Central memory CD8-positive, alpha-beta T cell (primary cell): ENCODE measurements at places on chromosomes 13 and 19.
A peak's percentile ranks its signal among the peaks of the same experiment; 100 is the strongest.

GRCh38 chr13:110714797-110715394 is 1.4 kb downstream of the ING1 start:
- no peak for DNase-seq
- peaks cover 18% of the 10 kb centered on the region for H3K4me1 ChIP-seq
- peak overlapping the region; percentile 95 for H3K4me3 ChIP-seq
- H3K36me3 ChIP-seq, result peaks cover 43% of the 10 kb centered on the region
- H3K27me3 ChIP-seq, result no peaks in the 10 kb centered on the region

DNA sequence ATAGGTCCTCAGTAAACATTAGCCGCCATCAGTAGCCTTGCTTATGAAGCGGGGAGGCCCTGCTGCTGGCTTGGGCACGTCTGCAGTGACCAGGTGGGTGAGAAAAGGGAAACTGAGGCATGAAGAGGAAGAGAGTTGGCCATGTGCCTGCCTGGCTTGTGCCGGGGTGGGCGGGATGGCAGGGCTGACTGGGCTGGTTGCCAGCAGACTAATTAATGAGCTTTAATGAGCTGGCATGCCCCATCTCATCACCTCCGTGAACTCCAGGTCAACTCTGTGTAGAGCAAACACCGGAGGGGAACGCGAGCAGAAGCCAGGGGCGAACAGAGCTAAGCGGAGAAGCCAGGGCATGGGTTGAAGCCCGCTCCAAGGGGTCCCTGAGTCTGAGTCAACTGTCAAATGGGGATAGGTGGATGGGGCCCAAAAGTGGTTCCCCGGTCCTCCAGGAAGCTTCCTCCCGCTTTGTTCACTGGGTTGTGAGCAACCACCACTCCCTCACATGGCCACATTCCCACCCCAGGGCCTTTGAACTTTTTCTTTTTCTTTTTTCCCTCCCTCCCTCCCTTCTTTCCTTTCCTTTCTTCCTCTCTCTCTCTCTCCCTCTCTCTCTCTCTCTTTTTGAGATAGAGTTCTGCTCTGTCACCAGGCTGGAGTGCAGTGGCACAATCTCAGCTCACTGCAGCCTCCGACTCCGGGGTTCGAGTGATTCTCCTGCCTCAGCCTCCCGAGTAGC is 8.7 kb downstream of the NR2F6 start:
- no peaks in the 10 kb centered on the region for H3K27me3 ChIP-seq
- no peak overlapping the region for H3K27ac ChIP-seq
- H3K36me3 ChIP-seq, result peaks cover 3% of the 10 kb centered on the region
- peak overlapping the region; percentile 47 for H3K4me3 ChIP-seq
- no peak for DNase-seq

DNA sequence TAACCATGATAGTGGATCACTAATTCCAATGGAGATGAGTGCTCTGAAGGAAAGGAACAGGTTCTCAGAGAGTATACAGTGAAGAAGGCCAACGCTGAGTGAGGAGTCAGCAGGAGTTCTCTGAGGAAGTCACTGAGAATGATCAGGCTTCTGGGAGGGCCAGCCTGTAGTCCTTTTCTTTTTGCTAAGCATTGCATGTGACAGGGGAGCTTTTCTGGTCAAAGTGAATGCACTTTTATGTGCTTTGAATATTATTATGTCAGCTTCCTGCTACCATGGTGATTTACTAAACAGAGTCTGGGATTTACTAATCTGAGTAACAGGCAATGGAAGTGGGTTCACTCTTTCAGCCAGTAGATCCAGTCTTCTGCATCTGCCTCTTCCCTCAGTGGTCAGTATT is 81.1 kb upstream of the SERP2 start:
- no peak overlapping the region for H3K27ac ChIP-seq
- no peak for DNase-seq
- no peaks in the 10 kb centered on the region for H3K36me3 ChIP-seq

- no peaks in the 10 kb centered on the region for H3K36me3 ChIP-seq
- H3K27me3 ChIP-seq, result no peaks in the 10 kb centered on the region
- DNase-seq, result no peak
These were observed 64.8 kb upstream of the F7 start for GRCh38 chr13:113040597-113041292.

- no peak overlapping the region for H3K27ac ChIP-seq
- no peaks in the 10 kb centered on the region for H3K36me3 ChIP-seq
- no peak for DNase-seq
- peaks cover 6% of the 10 kb centered on the region for H3K4me1 ChIP-seq
- H3K4me3 ChIP-seq, result no peak overlapping the region
These were observed 51.7 kb downstream of the KATNAL1 start for GRCh38 chr13:30255696-30256095.

DNA sequence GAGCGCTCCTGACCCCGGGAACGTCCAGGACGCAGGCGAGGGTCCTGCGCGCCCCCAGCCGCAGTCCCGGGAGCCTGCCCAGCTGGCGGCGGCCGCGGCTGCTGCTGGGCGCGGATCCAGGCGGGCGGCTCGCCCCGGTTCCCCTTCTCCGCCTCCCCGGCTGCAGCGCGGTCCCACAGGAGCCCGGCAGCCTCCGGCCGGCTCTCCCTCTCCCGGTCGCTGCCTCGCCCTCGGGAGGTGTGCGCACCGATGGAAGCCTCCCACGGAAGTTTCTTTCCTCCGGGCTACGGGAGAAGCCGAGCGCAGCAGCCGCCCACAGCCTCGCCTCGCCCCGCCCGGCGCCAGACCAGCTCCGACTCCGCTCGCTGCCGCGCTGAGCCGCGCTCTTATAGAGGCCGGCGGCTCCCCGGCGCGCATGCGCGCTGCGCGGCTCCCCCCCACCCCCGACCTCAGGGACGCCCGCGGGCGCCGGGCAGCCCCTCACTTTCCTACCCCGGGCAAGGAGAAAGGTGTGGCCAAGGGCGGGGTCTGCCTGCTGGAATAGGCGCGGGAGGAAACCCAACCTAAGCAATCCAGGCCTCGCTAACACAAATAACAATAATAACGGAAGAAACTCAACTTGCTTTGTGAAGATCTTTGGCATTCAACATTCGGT is at the start of gene SHISA2:
TSS of gene SHISA2 (minus strand) at position 360 of the 655 bp plus-strand sequence. CDS start 1,041 bp downstream, outside the sequence.
- peaks cover 1% of the 10 kb centered on the region for H3K36me3 ChIP-seq
- H3K27ac ChIP-seq, result no peak within 1 kb of the TSS
- peak within 1 kb of the TSS; percentile 72 for H3K4me3 ChIP-seq
- no peak for DNase-seq

GRCh38 chr19:1252821-1253513 is 4.6 kb downstream of the MIDN start:
- DNase-seq, result peak; percentile 80
- H3K27me3 ChIP-seq, result no peaks in the 10 kb centered on the region
- H3K4me3 ChIP-seq, result peak overlapping the region; percentile 94
- H3K4me1 ChIP-seq, result peaks cover 21% of the 10 kb centered on the region
- H3K36me3 ChIP-seq, result peaks cover 73% of the 10 kb centered on the region

- H3K27ac ChIP-seq, result no peak overlapping the region
- no peaks in the 10 kb centered on the region for H3K27me3 ChIP-seq
- no peak for DNase-seq
- no peaks in the 10 kb centered on the region for H3K36me3 ChIP-seq
These were observed 228.3 kb downstream of the KLF5 start for GRCh38 chr13:73286942-73287620.

GRCh38 chr13:112783135-112783977 is 93.5 kb downstream of the ATP11A start:
- H3K27me3 ChIP-seq, result no peaks in the 10 kb centered on the region
- H3K27ac ChIP-seq, result no peak overlapping the region
- no peak for DNase-seq

DNA sequence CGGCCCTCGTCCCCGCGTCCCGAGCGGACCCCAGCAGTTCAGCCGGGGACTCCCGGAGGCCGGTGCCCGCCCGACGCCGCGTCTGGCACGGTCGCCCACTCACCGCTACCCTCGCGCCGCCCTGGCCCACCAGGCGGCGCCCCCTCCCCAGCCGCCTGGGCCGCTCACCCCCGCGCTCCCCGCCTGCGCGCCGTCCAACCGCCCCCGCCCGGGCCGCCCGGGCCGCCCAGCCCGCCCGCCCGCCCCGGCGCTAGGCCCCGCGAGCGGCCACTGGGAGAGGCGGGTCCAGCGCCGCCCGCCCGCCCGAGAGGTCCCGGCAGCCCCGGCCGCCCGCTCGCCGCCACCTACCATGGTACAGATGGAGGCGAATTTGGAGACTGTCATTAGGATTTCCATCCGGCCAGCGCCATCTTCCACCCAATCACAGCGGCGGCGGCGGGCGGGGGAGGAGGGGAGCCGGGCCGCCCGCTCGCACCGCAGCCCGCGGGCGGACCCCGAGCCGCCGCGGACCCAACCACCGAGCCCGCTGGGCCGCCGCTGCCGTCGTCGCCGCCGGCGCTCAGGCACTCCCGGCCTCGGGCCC is at the start of gene USP12:
TSS of gene USP12 (minus strand) at position 568 of the 583 bp plus-strand sequence. CDS start at position 396, 172 bp downstream.
- H3K4me1 ChIP-seq, result peaks cover 48% of the 10 kb centered on the region
- H3K27me3 ChIP-seq, result no peaks in the 10 kb centered on the region
- peak within 1 kb of the TSS; percentile 88 for H3K4me3 ChIP-seq
- H3K27ac ChIP-seq, result peak within 1 kb of the TSS; percentile 96
- peaks cover 8% of the 10 kb centered on the region for H3K36me3 ChIP-seq
- no peak for DNase-seq

- H3K27me3 ChIP-seq, result peaks cover 34% of the 10 kb centered on the region
- no peak for DNase-seq
- no peak overlapping the region for H3K4me3 ChIP-seq
- H3K4me1 ChIP-seq, result peaks cover 12% of the 10 kb centered on the region
- H3K27ac ChIP-seq, result no peak overlapping the region
These were observed 3.1 kb downstream of the SLITRK5 start for GRCh38 chr13:87674247-87674738.

GRCh38 chr19:33520844-33521479 is 629 bp downstream of the PEPD start:
- no peak for DNase-seq
- no peaks in the 10 kb centered on the region for H3K27me3 ChIP-seq
- H3K4me3 ChIP-seq, result peak overlapping the region; percentile 71
- H3K4me1 ChIP-seq, result peaks cover 31% of the 10 kb centered on the region
- H3K36me3 ChIP-seq, result no peaks in the 10 kb centered on the region

DNA sequence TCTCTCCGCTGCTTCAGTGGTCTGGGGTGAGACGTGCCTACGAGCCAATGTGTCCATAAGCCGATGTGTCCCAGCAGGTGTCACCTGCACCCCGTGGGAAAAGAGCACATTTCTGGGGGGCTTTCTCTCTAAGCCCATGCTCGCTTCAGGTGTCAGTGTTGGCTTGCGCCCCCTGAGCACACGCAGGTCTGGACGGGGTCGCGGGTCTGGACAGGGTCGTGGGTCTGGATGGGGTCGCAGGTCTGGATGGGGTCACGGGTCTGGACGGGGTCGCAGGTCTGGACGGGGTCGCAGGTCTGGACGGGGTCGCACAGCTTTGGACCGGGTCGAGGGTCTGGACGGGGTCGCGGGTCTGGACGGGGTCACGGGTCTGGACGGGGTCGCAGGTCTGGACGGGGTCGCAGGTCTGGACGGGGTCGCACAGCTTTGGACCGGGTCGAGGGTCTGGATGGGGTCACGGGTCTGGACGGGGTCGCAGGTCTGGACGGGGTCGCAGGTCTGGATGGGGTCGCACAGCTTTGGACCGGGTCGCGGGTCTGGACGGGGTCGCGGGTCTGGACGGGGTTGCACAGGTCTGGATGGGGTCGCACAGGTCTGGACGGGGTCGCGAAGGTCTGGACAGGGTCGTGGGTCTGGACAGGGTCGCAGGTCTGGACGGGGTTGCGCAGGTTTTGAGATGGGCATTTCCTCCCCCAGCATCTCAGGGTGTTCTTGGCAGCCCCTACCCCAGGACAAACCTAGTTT is 24.5 kb upstream of the TFDP1 start:
- DNase-seq, result no peak
- no peaks in the 10 kb centered on the region for H3K4me1 ChIP-seq
- peaks cover 1% of the 10 kb centered on the region for H3K36me3 ChIP-seq
- H3K4me3 ChIP-seq, result no peak overlapping the region
- H3K27ac ChIP-seq, result no peak overlapping the region

DNA sequence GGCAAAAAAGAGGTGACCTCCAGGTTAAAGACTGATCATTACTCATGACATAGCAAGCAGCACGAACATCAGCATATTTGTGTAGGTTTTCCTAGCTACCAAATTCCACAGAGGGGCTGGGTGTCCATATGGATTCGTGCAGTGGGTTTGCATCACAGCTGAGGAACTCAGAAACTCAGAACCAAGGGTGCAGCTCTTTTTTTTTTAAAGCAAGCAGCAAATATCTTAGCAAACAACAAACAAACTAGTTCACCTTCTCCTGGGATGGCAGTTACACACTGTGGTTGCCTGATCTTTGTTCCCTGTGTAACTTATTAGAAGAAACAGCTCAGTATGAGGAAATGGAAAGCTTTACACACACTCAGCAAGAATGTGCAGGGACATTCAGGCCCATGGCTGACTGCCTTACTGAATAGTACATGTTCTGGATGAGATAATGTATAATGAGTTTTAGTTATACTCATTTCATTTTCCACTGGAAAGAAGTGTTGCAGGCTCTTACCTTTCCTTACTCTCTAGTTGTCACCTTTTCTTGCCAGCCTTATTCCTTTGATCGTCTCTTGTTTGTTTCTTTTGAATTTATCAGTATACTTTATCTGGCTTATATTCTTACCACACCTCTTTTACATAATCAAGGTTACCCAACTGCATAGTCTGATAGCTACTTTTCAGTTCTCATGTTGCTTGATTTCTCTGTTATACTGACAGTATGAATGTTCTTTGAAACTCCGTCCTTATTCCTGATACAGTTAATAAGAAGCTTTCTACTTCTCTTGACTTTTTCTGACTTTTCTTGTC is 4.3 kb downstream of the NDFIP2 start:
- H3K4me1 ChIP-seq, result peaks cover 39% of the 10 kb centered on the region
- H3K4me3 ChIP-seq, result no peak overlapping the region
- no peak for DNase-seq
- peaks cover 13% of the 10 kb centered on the region for H3K36me3 ChIP-seq

- H3K27me3 ChIP-seq, result no peaks in the 10 kb centered on the region
- no peaks in the 10 kb centered on the region for H3K36me3 ChIP-seq
- no peaks in the 10 kb centered on the region for H3K4me1 ChIP-seq
- H3K27ac ChIP-seq, result no peak overlapping the region
These were observed 221.5 kb upstream of the NBEA start for GRCh38 chr13:34720618-34721017.

DNA sequence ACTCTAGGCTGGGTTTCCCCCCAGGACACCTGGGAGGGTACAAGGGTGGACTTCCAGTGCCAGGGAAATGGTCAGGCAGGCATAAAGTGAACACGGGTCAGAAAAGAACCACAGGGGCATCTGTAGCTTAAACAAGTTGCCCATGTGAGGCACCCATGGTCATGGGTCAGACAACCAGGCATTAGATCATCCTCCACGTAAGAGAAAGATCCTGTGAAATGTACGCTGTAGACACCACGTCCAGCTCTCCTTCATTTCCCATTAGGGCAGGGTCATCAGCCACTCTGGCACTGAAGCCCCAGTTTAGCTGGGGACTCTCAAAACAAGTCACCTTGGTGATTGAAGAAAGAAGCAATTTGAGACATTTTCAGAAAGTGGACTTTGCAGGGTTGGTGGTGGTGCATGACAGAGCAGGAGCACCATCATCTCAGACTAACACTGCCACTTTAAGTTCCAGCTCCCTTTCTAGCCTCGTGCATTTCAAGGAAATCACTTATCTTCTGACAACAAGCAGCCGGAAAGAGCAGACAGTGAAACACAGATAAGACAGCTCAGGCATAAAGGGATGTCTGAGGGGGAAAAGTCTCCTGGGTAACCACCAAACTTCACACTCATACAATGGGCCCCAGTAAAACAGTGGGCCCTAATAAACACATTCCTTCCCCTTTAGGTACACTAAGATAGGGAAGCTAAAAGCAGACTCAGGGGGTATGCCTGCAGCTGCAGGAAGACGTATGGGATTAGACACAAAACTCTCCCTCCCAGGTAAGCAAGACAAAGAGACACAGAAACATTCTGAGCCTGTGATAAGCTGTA is 16.1 kb upstream of the SIGLEC6 start:
- no peak overlapping the region for H3K27ac ChIP-seq
- H3K4me3 ChIP-seq, result no peak overlapping the region
- H3K27me3 ChIP-seq, result peaks cover 86% of the 10 kb centered on the region
- no peak for DNase-seq
- peaks cover 1% of the 10 kb centered on the region for H3K36me3 ChIP-seq
- H3K4me1 ChIP-seq, result peaks cover 20% of the 10 kb centered on the region
